Brain pericyte (primary cell): ENCODE measurements at places on chromosomes 16 and 17.

DNA sequence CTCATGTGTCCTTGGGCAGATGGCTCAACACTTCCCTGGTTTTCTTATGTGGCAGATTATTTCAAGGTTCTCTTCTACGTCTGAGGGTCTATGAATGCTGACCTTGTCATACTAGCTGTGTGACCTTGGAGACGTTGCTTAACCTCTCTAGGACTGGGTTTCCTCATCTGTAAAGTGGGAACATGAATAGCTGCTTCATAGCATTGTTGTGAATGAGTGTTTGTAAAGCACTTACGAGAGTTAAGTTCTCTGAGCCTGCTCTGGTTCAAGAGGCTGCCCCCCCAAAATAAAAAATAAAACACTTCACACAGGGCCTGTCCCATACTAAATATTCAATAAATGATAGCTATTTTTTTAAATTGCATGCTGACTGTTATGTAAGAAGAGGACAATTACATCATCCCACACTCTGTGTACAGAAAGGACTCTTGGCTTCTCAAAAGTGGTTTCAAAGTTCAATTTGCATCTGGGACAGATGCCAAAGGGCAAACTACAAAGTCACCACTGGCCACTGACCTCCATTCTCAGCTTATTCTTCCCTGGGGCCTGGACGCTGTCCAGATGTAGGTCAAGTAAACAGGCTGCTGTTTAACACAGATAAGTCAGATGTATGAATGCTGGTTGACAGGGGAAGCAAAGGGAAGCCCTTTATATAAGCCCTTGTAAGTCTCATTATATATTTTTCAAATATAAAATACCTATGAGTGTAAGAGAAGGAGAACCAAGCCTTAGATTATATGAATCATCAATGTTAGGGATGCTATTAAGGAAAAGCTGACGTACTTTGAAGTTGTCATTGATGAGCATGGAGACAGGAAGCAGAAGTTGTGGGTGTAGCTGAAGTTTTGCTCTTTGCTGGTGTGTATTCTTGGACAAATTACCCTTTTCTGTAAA lies 15.4 kb upstream of the NDEL1 start:
- DNase-seq, result no peak

- DNase-seq, result no peak
Measured at GRCh38 chr16:55540221-55540620, 26.3 kb upstream of the CAPNS2 start.

GRCh38 chr16:74975591-74975990 lies 9.3 kb downstream of the WDR59 start:
- DNase-seq, result no peak

DNA sequence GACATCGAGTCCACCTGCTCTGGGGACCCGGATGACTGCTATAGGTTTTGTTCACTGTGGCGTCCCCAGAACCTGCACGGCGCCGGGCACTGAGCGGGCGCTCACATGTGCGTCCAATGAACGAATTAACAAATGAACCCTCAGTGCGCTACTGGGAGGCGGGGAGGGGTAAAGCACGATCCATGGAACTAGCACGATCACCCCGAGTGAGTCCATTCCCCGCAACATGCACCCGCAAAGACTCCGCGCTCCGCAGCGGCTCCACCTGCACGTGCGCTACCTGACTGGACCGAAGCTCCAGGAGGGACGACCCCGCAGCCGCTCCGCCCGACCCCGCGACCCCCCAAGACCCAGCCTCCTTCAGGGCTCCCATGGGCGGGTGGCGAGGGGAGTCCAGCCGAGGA lies 491 bp downstream of the TRAP1 start:
- no peak for DNase-seq

GRCh38 chr17:74444406-74444805 lies 12.5 kb downstream of the GPRC5C start:
- no peak for DNase-seq

DNA sequence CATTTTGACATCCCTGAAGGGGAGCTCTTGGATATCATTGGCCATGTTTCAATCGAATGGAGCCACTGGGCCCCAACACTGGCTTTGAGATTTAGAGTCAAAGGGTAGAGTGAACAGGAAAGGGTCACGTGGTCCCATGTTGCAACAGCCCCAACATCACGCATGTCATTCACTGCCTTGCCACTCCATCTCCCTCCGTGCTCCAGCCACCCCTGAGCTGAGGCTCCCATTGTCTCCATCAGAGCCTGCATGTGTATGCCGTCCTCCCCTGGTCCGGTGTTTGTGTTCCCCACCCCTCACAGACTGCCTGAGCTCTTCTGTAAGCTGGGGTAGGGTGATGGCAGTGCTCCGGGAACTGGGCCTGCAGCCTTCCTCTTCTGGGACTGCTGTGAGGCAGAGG lies 12.1 kb downstream of the NFE2L1 start:
- DNase-seq, result no peak

GRCh38 chr16:7355758-7356157 lies 23.1 kb downstream of the RBFOX1 start:
- no peak for DNase-seq

GRCh38 chr17:83177611-83178532 lies 98.5 kb downstream of the METRNL start:
- no peak for DNase-seq

DNA sequence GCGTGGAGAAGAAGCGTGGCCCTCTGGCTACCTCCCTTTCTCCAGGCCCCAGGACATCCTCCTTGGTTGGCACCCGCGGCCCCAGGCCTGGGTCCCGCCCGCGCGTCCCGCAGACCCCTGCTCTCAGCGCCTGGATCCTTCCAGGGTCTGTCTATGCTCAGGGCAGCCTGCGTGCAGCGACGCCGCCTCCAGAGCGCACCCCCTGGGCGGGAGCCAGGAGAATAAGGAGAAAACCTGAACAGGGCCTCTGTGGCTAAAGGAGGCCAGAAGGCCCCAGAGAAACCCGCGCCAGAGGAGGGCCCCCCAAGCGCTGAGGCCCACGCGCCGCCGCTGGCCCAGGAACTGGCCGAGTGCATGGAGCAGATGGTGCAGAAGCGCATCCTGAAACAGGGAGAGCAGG lies 40.4 kb upstream of the DNAJA2 start:
- no peak for DNase-seq

- no peak for DNase-seq
Measured at GRCh38 chr17:39695089-39695474, 4.8 kb upstream of the ERBB2 start.

DNA sequence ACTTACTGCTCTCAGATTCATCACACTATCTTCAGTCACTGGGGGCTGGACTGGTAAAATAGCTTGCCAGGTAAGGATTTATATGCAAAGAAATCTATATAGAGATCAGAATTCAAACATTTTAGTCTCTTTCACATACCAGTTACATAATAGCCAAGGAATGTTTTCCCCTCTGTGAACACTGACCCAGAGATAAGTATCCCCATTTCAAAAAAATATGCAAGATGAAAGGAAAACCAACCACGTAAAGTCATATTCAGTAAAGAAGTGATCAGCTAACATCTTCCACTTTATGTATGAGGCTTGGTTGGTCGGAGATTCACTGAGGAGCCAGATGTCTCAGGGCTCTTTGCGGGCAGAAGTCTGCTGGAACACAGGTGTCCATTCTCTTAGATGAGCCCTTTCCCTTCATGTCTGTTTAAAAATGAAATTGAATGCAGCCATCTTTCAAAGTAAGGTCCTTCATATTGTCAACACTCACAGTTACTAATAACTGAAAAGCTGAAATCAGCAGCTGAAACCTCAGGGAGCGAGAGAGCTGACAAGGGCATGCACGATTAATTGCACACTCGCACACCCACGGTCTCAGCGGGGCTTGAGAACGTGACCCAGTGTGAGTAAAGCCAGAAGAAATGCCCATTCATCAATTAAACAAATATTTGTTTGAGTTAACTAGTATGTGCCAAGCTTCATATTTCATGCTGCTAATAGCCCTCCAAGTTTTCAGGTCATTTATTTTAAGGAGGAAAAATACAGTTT lies 161.2 kb downstream of the MRTFB start:
- no peak for DNase-seq

- no peak for DNase-seq
Measured at GRCh38 chr17:44906763-44907728, 7.8 kb upstream of the EFTUD2 start.

DNA sequence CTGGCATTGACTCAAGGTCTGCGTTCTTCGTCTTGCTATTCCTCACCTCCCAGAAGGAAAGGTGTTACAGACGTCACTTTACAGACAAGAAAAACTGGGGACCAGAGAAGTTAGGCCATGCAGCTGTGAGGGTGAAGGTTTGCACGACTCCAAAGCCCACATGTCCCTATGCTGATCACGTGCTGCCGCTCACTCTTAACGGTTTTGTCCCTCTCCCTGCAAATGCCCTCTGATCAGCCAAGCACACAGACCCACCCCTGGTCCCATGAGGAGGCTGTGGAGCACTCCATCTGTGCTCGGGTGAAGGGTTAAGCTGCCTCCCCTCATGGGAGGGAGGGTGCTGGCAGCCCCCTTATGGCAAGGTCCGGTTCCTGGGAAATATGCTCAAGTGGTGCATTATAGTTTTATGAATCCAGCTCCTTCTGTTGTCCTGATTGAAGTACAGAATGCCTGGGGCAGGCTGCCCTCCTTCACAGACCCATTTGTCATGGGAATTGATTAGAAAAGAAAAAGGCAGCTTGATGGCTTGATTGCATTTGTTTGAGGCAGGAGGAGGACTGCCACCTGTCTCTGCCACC lies 18.8 kb downstream of the CCDC182 start:
- no peak for DNase-seq

- DNase-seq, result no peak
Measured at GRCh38 chr17:50022463-50023130, 27.6 kb upstream of the DLX3 start.

DNA sequence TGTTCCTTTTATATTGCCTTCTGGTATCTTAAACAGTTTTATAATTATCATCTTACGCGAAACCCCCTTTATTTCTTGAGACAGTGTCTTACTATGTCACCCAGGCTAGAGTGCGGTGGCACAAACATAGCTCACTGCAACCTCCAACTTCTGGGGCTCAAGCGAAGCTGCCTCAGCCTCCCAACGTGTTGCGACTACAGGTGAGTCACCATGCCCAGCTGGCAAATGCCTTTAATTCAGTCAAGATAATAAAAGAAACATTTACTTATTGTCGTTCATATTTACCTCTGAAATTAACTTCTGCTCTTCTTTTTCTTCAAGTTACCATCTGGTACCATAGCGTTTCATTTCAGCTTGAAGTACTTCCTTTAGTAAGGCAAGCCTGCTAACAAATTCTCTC lies 43.9 kb downstream of the FBXL20 start:
- no peak for DNase-seq

DNA sequence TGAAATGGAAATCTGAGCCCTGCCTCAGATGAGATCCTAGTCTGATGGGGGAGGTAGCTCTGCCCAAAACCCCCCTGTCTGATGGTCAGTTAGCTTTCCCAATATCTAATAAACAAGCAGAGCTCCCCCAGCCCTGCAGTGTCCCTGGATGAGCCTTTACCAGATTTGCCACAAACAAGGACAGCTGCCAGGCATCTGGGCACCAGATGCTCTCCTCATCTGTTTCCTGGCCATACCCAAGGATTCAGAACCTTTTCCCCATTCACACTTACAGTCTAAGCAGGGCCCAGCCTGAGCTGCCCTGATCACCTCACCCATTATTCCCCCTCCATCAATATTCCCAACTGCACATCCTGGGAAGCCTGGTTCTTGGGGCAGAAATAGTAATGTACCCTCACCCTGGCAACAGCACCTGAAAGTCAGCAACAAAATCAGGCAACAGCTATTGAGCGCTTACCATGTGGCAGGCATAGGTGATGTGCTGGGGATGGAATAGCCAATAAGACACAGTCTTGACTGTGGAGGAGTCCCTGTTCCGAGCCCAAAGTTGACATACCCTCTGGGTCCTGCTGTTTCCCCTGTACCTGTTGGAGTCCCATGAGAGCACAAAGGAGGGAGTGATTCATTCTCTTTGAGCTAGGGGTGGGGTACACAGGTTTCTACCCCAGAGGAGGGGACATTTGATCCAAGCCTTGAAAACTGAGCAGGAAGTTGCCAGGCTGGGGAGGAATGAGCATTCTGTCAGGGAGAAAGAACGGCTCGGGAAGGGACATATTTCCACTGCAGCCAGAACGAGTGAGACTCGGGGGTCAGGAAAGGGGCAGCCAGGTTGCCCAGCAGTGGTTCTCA lies 147.4 kb downstream of the TMEM132E start:
- no peak for DNase-seq

DNA sequence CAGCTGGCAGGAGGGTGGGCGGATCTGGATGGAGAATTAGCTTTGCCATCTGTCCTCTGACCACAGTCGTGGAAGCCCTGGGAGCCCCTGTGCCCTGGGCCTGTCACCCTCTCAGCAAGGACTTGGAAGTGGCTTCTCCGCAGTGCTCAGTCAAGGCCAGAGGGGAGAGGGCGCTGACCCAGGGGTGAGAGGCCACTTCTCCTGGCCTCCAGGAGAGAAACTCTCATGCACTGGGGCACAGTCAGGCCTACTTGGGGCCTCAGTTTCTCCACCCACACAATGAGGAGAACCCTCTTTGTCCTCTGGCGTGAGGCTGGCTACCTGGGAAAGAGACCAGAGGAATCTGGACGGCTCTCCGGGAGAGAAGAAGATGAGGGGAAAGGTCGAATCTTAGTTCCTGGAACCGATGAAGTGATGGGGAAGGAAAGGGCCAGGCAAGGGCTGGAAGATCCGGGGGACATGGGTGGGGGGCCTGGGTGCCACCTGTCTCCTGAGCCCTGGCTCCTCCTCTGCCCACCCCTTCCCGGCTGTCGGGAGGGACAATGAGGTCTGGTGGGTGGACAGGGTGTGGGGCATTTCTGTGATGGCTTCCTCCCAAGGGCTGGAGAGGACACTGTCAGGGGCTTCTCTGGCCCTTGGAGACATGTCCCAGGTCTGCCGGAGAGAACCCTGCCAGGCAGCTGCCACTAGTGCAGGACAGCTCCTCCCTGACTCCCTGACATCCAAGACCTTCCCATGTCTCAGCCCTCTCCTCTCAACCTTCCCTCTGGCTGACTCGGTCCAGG lies 9.0 kb upstream of the ARHGAP27 start:
- no peak for DNase-seq

GRCh38 chr16:67672739-67673662 lies 6.4 kb downstream of the C16orf86 start:
- no peak for DNase-seq

- no peak for DNase-seq
Measured at GRCh38 chr17:53525590-53525989, 297.1 kb upstream of the KIF2B start.

DNA sequence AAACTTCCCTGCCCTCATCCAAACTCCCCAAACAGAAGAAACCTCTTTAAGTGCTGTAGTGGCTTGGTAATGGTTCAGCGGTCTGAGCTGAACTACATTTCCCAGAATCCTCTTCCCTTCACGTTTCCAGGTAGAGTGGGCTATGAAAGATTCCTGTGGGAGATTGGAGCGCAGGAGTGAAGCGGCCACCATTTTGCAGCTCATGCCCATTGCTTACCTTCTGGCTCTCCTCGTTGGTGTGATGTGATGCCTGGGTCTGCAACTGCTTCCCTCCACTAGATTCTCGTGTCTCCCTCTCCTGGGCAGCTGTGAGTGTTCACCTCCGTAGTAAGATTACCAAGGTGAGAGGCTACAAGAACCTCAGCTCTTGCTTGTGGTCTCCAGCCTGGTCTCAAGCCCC lies 82.1 kb downstream of the GPR139 start:
- no peak for DNase-seq

DNA sequence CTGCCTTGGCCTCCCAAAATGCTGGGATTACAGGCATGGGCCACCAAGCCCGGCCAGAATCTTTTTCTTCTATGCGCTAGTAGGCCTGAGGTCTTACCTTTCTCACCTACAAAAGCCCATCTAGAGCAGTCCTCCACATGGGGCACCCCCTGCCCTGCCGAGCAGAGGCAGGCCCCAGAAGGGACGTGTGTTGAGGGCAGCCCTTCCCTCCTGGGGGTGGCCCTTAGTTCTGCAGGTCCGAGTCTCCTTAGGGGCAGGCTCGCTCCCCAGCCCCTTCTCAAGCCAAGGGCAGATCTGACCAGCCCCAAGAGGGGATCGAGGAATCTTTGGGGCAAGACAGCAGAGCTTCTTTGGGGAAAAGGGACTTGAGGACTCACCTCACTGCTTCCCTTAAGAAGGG lies 17.9 kb upstream of the ALDH3A1 start:
- DNase-seq, result no peak
